ACHN (cell line): ENCODE measurements at places on chromosomes 1 and 21.
A peak's percentile ranks its signal among the peaks of the same experiment; 100 is the strongest.

- DNase-seq, result no peak
Measured at GRCh38 chr1:91895832-91896556, 10.0 kb upstream of the TGFBR3 start.

- no peak for DNase-seq
Measured at GRCh38 chr1:205316161-205316566, 5.4 kb downstream of the NUAK2 start.

DNA sequence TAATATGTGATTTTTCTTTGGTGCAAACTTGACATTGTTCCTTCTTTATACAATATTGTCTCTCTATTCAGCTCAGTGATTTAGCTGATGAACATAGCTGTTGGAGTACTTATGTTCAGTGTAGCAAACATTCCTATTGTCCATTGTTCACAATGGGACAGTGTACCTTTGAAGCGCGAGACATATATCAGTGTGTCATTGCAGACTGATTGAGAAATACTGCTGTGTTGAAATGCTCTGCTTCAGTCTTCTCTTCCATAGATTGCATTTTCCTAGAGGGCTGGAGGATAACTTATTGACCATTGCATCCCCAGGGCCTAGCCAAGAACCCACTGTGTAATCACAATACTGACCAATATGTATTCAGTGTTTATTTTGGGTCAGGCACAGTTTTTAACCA is 46.5 kb downstream of the HLX start:
- no peak for DNase-seq

- DNase-seq, result peak; percentile 6
Measured at GRCh38 chr1:208595745-208596144, 351.6 kb upstream of the PLXNA2 start.

DNA sequence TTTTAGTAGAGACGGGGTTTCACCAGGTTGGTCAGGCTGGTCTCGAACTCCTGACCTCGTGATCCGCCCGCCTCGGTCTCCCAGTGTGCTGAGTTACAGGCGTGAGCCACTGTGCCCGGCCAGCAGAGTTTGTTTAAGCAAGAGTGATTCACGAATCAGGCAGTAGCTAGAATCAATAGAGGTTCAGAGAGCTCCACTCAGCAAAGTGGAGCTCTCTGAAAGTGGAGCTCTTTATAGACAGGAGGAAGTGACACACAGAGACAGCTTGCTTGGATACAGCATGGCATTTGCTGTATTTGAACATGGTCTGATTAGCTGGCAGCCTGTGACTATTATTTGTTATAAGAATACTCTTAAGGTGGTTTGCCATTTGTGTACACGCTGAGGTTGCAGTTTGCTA is 27.1 kb upstream of the CD34 start:
- no peak for DNase-seq

GRCh38 chr1:197341626-197342025 is 73.6 kb downstream of the CRB1 start:
- no peak for DNase-seq

- DNase-seq, result no peak
Measured at GRCh38 chr1:85259912-85260274, 431 bp upstream of the C1orf52 start.

DNA sequence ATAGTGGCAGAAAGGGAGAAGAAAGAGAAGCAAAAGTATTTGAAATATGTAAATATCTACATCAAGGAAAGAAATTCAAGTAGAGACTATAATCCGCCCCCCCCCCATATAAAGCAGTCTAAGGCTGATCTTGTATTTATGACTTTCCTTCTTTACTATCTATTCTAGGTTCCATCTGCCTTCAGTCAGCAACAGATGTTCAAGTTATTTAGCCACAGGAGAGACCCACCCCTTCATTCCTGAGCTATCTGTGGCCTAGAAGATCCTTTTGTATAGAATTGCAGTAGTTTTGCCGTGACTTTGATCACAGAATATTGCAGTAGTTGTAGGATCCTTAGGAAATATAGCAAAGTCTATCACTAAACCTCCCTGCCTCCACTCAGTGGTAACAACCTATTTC is 10.7 kb upstream of the BSDC1 start:
- DNase-seq, result no peak

GRCh38 chr1:26811708-26812107 is 14.8 kb upstream of the ZDHHC18 start:
- DNase-seq, result no peak

GRCh38 chr1:41741244-41741643 is 177.5 kb downstream of the HIVEP3 start:
- DNase-seq, result no peak

DNA sequence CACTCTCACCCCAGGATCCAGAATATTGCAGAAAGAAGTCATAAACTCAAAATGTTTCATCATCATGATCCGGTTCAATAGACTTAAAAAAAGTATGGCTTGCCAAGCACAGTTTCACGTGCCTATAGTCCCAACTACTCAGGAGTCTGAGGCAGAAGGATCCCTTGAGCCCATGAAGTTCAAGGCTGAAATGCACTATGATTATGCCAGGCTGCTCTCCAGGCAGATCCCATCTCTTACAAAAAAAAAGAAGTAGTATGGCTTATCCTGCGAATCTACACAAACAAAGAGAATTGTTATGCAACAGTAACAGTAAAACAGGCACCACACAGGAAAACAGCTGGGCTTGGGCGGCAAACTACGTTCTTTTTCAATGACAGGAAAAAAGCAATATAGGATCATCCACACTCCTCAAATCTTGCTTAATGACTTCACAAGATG is 76.2 kb downstream of the EIF4G3 start:
- no peak for DNase-seq

DNA sequence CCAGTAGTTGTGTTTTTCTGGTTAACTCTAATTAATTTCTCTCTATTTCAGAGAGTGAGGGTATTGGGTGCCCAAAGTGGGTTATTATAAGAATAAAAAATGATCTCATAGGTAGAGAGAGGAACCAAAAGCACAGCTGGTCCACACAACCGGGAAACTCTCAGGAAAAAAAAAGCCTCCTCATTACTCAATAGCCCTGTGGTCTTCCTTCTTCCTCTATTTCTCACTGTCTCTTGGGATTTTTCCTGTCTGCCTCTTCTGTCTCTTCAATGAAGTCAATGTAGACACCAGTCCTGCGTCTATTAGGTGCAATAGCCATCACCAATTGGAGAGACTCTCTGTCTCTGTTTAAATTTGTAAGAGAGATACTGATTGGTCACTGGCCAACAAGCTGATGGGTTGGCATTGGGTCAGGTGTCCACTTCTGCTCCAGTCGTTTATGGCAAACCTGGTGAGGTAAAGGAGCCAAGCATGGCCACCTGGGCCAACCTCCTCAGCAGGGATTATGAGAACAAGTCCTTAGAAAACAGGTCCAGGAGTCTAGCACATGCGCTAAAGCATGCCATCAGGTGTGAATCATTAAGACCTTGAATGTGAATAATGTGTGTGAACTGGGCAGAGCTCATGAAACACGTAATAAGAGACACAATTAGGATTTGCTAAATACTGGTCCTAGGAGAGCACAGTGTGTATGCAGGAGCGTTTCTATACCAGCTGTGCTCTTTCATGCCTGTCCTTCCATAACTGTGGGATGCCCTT is 443.0 kb upstream of the RUNX1 start:
- DNase-seq, result no peak

DNA sequence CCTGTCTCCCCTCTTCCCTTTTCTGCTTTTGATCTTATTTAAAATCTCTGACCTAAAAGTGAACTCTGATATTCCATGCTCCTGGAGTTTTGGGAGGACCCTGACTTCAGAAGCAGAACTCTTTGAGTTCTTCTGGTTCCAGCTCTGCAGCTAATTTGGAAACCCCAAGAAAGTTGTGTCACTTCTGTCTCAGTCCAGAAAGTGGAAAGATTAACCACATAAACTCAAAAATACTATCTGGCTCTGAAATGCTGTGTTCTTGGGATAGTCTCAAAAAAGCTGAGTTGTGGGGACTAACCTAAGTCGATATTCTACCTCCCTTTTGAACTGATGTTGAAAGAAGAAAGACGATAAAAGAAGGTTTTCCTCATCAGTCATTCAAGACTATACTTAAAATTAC is 59.8 kb downstream of the ITPKB start:
- DNase-seq, result no peak

DNA sequence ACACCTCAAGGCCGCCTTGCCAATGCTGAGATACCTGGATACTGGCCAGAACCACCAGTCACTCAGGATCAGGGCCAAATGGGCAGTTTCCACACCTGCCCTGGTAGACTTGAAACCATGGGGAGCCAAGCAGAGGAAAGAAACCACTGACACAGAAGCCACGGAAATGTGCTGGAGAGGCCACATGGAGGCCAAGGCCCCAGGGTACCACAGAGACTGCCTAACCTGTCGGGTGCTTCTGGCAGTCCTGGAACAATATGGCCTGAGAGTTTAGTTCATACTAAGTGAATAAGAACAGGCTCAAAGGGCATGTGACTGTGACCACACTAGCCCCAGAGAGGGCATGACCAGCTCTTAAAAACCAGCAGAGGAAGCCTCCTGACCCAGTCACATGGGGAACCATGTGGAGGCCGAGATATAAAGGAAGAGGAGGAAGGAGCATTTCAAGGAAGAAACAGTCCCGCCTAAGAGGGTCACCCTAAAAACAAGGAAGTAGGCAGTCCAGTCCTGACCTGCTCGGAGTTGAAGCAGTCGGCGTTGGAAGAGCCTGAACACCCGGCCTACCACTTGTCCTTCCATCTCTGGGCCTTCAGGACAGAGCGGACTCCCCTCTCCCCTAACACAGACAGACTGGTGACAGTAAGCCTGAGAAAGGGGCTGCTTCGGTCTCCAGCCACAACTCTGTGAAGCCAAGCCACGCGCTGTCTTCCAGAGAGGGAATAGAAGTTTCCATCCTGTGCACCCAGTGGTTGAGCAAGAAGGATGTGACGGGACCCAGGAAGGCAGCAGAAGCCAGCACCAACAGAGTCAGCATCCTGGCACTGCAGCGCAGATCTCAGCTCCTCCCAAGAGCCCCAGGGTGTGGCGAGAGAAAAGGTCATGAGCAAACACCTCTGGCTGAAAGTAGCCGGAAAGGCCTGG is at the start of gene DENND2D:
Gene DENND2D, minus strand, starts transcription at position 766 of the 921 bp plus-strand sequence. Its CDS starts 187 bp downstream, at position 579.
- no peak for DNase-seq

- DNase-seq, result no peak
Measured at GRCh38 chr1:85689775-85690404, 18.3 kb downstream of the ZNHIT6 start.

DNA sequence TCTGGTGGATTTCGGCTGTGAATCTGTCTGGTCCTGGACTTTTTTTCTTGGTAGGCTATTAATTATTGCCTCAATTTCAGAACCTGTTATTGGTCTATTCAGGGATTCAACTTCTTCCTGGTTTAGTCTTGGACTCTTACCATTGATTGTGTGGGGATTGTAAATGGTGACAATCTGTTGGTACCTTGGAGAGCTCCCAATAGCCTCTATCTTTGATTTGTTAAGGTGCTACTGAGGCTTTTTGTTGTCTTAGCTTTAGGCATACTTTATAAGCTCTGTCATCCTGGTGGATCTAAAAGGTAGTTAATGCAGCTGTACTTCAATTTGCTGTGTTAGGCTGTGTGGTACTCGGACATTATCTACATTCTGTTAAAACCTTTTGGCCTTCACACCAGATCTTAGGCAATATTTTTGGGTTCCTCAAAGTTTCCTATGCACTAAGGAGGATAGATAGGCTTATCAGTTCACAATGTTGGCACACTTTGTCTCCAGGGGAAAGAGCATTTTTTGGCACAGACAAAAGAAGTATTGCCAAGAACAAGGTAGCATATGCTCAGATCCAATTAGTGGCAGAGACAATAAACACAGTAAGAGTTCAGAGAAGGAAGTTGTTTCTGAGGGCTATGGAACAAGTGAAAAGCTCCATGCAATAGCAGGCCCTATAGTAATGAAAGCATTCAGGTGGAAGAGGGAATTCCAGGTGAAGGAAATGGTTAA is 230.4 kb downstream of the PDE4B start:
- peak; percentile 7 for DNase-seq

DNA sequence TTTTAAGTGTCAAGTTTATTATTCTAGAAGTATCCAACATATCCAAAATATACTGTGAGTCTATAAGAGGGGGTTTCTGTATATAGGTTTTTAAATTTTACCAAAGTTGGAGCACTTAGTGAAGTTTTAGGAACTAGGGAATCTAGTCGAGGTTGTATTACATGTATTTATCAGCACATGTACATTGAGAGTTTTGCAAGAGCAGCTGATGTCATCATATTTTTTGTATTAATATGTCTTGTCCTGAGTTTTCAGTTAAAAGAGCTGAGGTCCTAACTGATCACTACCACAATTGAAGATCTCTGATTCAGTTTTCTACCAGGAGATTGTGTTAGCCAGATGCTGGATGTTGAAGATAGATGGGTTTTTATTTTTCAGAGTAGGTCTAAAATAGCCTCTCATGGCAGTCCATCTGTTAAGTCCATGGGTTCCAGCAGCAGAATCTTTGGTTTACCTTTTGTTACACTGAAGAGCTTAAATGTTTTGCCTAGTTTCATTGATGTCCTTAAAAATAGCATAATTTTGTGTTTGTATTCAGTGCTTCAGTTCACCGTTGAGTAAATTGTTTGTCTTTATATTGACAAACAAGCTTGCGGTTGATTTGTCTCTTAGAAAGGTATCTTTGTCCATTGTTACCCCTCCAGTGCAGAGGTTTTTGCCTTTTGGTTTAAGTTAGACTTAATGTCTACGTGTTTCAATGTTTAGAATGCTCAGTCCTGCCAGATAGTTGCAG is 16.0 kb downstream of the YBX1 start:
- DNase-seq, result no peak

GRCh38 chr1:207355060-207355459 is 33.6 kb downstream of the CD55 start:
- no peak for DNase-seq

DNA sequence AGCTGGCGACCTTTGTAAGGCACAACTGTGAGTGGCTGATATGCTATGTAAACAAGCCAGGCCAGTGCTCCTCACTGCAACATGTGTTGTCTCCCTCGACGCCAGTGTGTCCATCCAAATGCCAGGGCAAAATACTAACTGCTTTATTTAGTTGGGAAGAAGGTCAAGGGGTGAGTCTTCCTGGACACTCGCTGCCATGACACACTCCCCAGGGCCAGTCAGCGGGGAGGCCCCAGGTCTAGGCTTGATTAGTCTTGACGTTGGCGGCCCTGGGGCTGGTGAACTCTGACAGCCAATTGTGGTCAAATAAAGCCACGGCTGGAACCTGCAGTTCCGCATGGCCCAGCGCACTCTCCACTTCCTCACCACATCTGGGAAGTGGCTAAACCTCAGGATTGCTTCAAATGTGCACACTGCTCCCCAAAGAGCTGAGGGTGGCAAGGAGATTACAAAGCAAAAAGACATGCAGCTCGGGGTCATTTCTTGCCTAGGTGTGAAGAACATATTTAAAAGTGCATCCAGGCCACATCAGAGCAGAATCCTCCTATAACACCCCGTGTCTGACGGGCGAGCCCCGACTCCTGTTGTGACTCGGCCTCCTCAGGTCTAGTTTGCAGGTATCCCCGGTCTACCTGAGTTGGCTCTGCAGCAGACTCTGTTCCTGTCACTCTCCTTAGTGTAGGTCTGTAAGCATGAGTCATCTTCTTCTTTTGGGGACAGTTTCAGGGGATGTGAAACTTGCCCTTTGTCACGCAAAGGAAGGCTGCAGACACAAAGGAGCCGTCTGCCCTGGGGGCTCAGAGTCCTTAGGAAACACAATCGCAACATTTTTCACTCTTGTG is 183.5 kb downstream of the RUNX1 start:
- DNase-seq, result no peak
